ENCODE measurements at places on chromosomes 3 and 15. TPM values are rescaled to one million over a fixed set of nuclear protein-coding genes. Genes with fewer than 3 reads are reported as not detected.

DNA sequence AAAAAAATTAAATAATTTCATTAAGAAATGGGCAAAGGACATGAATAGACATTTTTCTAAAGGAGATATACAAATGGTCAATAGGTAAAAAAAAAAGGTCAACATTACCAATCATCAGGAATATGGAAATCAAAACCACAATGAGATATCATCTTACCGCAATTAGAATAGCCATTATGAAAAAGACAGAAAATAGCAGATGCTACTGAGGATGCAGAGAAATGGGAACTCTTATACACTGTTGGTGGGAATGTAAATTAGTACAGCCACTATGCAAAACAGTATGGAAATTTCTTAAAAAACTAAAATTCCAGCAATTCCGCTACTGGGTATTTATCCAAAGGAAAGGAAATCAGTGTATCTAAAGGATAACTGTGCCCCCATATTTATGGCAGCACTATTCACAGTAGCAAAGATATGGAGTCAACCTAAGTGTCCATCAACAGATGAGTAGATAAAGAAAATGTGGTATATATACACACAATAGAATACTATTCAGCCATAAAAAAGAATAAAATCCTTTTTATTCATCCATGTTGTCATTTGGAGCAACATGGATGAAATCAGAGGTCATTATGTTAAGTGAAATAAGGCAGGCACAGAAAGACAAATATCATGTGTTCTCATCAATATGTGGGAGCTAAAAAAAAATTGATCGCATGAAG, 132.4 kb downstream of the RPL22L1 start:
- DNase-seq, result no peak

DNA sequence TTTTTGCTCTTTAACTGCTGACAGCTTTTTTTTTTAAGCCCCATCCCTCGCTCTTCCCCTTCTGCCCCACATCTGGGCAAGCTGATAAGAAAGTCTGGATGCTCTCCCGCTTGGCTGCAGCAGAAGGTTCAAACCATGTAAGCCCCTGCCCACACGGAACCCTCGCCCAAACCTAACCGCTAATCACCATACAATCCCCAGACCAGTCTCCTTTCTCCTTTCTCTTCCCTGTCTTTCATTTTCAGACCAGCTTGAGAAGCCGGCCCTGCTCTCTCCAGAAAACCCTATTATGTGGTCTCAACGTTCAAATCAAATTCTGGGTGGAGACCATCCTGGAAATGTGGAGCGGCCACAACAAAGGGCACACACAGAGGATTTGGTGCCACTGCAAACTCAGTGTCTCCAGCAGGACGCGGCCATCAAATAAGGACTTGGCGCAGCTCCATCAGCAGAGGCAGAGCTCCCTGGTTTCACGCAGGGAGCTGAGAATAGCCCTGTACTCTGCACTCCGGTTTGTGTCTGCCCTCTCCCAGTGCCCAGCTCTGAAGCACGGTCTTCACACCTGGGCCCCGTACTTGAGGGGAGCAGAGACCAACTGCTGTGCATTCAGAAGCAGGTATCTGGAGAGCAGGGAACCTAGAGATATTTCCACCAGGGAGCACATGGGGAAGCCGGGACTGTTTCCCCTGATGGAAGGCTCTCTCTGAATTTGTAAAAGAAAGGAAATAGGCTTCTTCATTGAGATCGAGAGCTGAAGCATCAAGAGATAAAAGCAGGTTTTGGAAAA, 92.6 kb downstream of the XXYLT1 start:
- no peak for DNase-seq

- peak; percentile 37 for DNase-seq
Observed at GRCh38 chr3:46692566-46692990, 901 bp downstream of the ALS2CL start.

Gene ARGFX
- not detected for polyA plus RNA-seq

Gene CEP19
- 5.7 TPM for polyA plus RNA-seq

DNA sequence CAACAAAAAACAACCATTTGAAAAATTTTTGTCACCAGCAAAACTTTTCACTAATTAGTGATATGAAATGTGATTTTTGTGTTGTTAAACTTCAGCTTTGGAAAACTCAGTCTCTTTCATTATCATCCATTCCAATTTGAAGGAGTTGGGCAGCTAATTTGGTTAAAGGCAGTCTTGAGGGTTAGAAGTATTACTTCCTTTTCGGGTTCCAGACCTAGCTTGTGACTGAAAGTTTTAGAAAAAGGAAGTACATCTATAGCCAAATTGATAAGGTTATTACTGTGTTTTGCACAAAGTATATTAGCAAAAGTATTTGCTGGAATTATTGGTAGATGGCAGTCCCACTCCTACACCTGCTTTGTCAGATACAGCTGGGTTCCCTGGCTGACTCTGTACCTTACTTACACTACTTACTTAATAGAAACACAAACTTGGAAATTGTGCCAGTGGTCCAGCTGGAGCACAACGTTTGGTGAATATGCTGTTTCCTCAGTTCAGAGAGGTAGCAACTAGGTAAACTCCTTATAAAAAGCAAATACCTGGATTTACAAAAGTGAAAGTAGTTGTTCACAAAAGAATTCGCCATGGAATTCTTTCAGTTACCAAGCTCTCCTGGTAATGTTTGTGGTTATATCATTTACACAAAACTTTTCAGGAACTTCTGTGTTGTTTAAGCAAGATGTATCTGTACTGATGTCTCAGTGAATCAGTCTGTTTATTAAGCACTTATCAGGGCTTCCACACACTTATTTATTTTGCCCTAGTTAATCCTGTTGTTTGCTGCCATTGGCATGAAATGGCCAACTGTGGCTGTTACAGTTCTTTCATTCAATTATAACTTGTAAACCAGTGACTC, 31.6 kb downstream of the TIPARP start:
- DNase-seq, result no peak

Gene GOLGA8R
- 0.16 TPM for polyA plus RNA-seq

GRCh38 chr3:116734243-116734642, 24.7 kb downstream of the TUSC7 start:
- no peak for DNase-seq

Gene CYP1A1
- polyA plus RNA-seq, result not detected
